ENCODE measurements at places on chromosomes 5 and 9.

DNA sequence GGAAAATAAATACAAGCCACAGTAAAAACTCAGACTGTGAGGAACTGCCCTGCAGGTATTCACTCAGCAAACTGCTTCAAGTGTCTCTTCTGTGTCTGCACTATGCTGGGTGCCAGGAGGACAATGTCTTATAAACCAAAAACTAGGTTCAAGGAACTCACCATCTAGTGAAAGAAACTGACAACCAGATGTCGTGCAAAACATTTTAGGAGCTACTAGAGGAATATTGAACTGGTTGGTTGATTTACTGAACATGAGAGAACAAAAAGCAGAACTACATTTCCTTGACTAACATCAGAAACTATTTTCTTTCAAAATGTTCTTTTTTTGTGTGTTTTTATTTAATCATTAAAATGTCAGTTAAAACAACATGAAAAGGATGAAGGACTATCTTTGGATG lies 35.2 kb downstream of the ZNF366 start:
- DNase-seq, result no peak

DNA sequence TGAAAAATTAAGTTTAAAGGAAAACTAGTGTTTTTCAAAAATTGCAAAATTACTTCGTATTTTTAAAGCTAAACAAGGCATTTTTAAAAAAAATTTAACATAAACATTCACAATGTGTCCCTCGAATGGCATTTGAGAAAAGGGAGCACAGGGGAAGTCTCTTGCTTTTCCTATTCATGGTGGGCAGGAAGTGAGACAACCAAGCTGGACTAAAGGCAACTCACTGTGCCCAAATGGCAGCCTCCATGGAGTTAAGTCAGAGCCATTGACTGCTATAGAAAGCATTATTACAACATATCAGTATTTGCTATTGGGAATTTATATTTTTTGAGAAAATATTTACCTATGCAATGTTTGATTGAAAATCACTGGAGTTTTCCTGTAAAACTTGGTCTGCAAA lies 8.3 kb downstream of the HNRNPH1 start:
- no peak for DNase-seq

- DNase-seq, result no peak
Observed at GRCh38 chr9:78860801-78861475, 564.0 kb downstream of the PSAT1 start.

- DNase-seq, result no peak
Observed at GRCh38 chr5:67617051-67617450, 420.5 kb upstream of the CD180 start.

DNA sequence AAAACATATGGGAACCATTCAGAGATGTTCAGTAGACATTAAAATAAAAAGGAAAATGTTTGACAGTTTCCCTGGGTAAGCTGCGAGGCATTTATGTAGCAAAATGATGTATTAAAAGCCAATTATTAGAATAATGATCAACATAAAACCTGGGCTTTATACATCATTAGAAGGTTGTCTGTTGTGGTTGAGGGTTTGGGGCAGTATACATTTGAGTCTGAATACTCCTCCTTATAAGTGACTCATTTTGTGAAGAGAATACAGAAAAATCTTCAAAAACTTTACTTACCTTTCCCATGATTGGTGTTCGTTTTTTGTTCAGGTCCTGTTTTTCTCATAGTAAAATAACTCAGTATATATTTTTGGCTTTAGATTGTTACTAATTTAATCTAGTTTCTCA lies 119.5 kb downstream of the ZCCHC7 start:
- DNase-seq, result no peak

DNA sequence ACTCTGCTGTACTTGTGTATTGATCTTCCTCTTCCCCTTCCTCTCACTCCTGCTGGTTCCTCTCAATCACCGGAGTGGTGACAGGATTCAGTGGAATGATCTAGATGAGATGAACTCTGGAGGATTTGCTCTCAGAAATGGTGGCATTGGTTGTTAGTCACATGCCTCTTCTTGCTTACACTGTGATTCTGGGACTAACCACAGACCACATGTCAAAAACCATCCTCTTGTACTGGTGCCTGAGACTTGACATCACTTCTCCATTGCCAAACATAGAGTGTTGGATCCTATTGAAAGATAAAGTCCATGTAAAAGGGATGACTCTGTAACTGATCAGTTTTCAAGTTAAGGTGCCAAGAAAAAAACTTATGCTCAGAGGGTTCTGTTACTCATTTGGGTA lies 506.5 kb downstream of the DMAC1 start:
- no peak for DNase-seq
